ENCODE measurements at places on chromosomes 12 and 14.

- DNase-seq = no peak
Observed at GRCh38 chr12:94994312-94994711, 9.2 kb downstream of the NDUFA12 start.

- peak; percentile 34 for DNase-seq
Observed at GRCh38 chr14:105411017-105411941, 8.3 kb upstream of the MTA1 start.

DNA sequence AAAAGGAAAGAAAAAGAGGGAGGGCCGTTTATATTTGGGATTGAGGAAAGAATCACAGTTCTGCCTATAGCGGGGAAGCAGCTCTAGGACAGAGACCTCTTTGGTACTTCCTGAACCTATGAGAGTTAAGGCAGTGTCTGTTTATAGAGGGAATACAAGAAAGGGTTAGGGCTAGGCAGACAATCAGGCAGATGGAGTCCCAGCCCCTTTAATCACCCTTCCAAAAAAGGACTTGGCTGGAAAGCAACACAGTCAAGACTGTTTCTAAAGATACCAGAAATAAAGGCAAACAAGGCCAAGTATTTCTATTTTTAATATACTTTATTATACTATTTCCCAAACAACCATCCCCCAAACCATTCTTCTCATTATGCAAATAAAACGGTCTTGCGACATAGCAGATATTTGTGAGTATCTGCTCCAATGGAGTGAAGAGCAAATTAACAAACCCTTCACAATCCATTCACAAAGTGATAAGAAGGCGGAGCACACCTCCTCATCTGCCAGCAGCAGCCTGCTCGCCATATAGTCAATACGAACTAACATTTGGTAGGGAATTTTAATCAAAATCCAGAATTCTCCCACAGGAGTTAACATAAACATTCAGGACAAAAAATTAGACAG is 697 bp upstream of the GRIP1 start:
- DNase-seq = no peak

DNA sequence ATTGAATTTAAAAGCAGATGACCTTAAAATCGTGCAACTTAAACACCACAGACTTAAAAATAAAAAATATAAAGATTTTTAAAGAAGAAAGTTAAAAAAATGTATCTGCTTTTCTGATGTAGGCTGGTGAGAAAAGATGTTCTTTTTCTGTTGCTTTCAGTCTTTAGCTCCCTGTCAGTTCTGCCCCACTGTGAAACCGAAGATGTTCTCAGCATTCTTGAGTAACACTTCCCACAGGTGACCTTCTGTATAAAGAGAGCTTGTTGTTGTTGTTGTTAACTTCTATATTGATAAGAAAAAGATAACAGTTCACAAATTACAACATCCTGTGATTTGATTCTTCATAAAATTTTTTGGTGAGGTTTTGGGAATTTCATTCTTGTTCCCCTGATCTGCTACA is 377.9 kb upstream of the RGS6 start:
- DNase-seq = no peak

- DNase-seq = no peak
Observed at GRCh38 chr12:18684430-18684829, 53.4 kb downstream of the PLCZ1 start.

GRCh38 chr12:83823386-83824045 is 1089.1 kb downstream of the SLC6A15 start:
- DNase-seq = no peak

GRCh38 chr14:94102768-94103482 is 7.6 kb upstream of the IFI27 start:
- no peak for DNase-seq

- no peak for DNase-seq
Observed at GRCh38 chr14:58833634-58834378, 196.0 kb downstream of the DACT1 start.

DNA sequence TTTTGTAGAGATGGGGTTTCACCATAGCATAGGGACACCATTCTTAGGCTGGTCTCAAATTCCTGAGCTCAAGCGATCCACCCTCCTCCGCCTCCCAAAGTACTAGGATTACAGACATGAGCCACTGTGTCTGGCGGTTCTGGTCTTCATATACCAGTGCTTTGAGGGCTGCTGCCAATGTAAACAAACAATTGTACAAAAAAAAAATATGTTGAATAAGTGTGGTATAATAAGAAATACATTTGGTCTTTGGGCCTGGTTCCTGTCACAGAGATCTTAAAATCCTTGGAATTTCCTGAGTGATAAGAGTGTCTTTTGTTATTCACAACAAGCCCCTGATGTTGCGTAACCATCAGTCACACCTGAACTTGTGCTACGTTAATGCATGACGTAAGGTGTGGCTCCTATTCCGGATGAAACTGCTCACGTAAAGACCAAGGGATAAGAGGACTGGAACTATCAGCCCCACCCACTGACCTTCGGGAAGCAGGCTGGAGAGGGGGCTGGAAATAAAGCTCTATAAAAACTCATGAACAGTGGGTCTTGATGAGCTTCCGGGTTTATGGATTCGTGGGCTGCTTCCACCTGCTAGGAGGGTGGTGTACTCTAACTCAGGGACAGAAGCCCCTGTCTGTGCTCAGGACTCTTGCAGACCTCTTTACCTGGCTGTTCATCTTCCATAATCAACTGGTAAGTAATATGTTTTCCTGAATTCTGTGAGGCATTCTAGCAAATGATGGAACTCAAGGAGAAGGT is 16.5 kb upstream of the RIMKLB start:
- DNase-seq = no peak

- no peak for DNase-seq
Observed at GRCh38 chr14:99062772-99063418, 209.1 kb downstream of the BCL11B start.

GRCh38 chr14:77681196-77682157 is 26.3 kb downstream of the ALKBH1 start:
- no peak for DNase-seq

- no peak for DNase-seq
Observed at GRCh38 chr12:91633734-91634357, 451.2 kb upstream of the DCN start.

DNA sequence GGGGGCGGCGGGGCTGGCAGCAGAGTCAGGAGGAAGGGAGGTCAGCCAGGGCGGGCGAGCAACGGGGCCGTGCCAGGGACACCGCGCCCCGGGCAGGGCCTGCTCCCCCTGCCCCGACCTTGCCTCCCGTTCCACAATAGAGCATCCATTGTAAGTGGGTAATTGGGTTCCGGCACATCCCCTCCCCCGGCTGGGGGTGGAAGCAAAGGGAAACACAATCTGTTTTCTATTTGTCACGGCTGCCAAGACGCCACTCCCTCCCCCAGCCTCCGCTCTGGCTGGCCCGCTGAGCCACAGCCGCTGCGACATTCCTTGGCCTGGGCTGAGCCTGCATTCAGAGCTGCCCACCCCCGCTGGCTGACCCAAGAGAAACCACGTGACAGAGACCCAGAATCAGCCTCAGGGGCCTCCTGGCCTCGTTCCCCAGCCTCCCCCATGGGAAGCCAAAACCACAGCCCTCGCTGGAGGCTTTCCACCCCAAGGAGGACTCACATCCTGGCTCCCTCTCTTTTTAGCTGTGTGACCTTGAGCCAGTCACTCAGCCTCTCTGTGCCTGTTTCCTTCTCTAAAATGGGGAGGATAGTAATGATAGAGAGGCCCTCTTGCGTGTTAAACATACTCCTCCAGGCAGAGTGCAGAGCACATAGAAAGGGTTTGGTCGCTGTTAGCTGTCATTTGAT is 117.6 kb downstream of the SCARB1 start:
- peak; percentile 17 for DNase-seq

- DNase-seq = no peak
Observed at GRCh38 chr12:53484686-53485575, 14.3 kb downstream of the MAP3K12 start.

DNA sequence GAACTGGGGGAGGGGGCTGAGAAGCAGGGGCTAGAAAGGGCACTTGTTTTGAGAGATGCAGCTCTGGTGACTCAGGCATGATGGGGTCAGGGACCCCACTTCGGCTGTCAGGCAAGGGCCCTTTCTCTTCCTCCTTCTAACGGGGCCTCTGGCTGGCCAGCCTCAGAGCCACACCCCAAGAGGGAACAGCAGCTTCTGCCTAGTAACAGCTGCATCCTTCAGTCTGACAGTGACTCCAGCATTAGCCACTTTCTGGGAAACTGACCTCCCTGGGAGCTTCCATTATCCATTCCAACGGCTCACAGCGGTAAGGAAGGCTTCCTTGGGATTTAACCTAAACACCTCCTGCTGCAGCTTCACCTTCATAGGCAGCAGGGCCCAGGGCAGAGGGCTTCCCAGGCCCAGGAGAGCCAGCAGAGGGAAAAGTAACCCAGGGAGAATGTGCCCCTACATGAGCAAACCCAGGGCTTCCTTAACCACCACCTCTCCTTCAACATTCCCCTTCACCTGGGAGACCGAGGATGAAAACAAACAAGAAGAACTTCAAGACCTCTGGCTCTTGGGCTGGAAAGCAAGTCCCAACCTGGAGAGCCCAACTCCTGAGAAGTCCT is 2.7 kb downstream of the NCKAP5L start:
- DNase-seq = no peak

DNA sequence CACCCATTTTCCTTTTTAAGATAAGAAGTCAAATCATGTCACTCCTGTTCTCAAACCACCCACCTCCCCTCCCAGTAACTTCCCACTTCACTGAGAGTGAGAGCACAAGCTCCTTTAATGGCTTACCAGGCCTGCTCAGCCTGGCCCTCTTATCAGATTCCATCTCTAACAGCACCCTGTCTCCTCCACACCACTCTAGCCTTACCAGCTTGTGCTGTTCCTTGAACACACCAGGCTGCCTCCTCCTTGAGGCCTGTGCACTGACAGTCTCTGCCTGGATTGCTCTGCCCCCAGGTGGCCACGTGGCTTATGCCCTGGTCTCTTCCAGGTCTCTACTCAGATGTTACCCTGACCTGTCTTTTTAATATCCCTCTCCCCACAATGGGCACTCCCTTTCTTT is 40.1 kb upstream of the EVL start:
- DNase-seq = peak; percentile 8

DNA sequence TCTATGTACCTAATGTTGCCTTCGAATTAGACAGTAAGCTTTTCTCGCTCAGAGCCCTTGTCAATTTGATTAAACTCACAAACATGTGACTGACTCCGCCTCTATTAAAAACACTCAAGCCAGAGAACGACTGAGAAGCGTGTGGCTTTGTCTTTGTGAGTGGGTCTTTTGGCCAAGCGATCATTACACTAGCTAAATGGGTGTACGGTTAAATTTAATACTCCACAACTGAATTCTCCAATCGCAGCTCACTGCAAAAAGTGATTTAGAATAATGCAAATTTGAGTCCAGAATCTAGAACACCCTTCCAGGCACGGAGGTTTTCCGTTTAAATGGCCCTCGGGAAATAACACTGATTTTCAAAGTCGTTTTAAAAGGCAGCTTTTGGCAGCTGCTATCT is 253.7 kb downstream of the EFCAB11 start:
- no peak for DNase-seq

DNA sequence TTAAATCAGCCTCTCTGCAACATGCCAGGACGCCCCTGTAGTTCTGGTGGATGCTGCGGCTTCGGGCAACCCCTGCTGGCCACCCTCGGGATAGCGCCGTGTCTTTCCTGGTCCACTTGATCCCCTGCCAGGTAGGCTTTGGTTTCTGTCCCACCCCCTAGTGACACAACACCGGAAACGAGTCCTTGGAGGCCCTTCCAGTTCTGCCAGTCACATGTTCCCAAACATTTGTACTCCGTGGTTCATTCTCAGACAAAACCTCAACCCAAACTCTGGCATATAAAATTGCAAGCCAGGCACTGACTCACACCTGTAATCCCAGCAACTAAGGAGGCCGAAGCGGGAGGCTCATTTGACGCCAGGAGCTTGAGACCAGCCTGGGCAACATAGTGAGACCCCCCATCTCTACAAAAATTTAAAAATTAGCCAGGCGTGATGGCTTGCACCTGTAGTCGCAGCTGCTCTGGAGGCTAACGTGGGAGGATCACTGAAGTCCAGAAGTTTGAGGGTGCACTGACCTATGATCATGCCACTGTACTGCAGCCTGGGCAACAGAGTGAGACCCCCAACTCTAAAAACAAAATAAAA is 37.0 kb downstream of the RASAL1 start:
- peak; percentile 69 for DNase-seq

Measured in stimulated activated CD4-positive, alpha-beta T cell treated with anti-CD3 and anti-CD28 coated beads, Interleukin-12 subunit alpha, Interleukin-12 subunit beta, amount 100 ng/mL, for 4 hours (primary cell).